NCI-H1417 (cell line): ENCODE measurements at places on chromosomes 1 and 21.
A peak's percentile ranks its signal among the peaks of the same experiment; 100 is the strongest.

- no peak for DNase-seq
Observed at GRCh38 chr1:229223498-229223897, 47.4 kb upstream of the RAB4A start.

DNA sequence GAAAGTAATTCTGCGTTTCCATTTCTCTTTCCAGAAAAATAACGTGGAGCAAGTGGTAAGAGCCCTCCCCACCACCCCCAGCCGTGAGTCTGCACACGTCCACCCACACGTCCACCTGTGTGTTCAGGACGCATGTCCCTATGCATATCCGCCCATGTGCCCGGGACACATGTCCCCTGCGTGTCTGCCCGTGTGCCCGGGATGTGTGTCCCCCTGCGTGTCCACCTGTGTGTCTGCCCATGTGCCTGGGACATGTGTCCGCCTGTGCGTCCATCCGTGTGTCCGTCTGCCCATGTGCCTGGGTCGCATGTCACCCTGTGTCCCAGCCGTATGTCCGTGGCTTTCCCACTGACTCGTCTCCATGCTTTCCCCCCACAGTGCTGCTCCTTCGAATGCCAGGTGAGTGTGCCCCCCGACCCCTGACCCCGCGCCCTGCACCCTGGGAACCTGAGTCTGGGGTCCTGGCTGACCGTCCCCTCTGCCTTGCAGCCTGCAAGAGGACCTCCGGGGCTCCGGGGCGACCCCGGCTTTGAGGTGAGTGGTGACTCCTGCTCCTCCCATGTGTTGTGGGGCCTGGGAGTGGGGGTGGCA is 5.6 kb downstream of the COL6A1 start:
- no peak for DNase-seq

- DNase-seq = no peak
Observed at GRCh38 chr1:54415991-54416390, 9.8 kb upstream of the SSBP3 start.

- DNase-seq = no peak
Observed at GRCh38 chr1:241413386-241413785, 56.4 kb upstream of the RGS7 start.

DNA sequence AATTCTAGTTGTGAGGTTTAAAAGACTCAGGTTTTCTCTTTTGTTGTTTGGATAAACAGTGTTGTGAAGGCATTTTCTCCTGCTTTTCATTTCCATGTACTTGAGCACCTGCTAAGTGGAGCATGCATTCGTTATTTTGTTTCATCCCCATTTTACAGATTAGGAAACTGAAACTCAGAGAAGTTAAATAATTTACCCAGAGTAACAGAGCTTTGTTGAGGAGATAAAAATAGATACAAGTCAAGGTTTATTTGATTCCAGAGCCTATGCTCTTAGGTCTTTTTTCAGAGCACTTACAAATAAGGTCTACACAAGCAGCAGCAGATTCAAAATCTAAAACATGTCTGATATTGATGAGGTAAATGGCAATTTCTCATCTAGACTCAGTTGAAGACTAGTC is 254.7 kb upstream of the PTBP2 start:
- DNase-seq = no peak

GRCh38 chr1:164618202-164618564 is 59.2 kb downstream of the PBX1 start:
- DNase-seq = peak; percentile 61

GRCh38 chr1:153100245-153100644 is 5.9 kb upstream of the SPRR2E start:
- DNase-seq = no peak

DNA sequence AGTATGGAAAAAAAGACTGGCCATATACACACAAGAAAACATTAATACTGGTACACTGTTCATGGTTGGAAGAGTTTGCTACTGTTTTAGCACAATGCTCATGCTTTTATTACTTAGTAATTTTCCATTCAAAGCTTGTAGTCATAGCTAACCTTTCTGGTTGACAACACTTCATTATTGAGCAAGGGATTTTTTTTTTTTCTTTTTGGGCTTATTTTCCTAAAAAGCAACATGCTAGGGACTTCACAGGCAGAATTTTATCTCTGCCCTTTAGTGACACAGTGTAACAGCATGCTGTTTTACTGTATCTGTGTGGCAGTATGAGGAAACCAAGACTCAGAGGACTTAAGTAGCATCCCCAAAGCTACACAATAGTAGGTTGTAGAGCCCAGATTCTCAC is 58.5 kb downstream of the FGGY start:
- no peak for DNase-seq

- no peak for DNase-seq
Observed at GRCh38 chr1:79638382-79638781, 631.9 kb upstream of the ADGRL4 start.
